Stimulated activated CD8-positive, alpha-beta memory T cell treated with anti-CD3 and anti-CD28 coated beads, Interleukin-4, amount 100 ng/mL, for 48 hours (primary cell): ENCODE measurements at places on chromosomes 16 and 17.

- DNase-seq: peak; percentile 87
These were observed 2.6 kb upstream of the GRIN2C start for GRCh38 chr17:74862108-74862901.

DNA sequence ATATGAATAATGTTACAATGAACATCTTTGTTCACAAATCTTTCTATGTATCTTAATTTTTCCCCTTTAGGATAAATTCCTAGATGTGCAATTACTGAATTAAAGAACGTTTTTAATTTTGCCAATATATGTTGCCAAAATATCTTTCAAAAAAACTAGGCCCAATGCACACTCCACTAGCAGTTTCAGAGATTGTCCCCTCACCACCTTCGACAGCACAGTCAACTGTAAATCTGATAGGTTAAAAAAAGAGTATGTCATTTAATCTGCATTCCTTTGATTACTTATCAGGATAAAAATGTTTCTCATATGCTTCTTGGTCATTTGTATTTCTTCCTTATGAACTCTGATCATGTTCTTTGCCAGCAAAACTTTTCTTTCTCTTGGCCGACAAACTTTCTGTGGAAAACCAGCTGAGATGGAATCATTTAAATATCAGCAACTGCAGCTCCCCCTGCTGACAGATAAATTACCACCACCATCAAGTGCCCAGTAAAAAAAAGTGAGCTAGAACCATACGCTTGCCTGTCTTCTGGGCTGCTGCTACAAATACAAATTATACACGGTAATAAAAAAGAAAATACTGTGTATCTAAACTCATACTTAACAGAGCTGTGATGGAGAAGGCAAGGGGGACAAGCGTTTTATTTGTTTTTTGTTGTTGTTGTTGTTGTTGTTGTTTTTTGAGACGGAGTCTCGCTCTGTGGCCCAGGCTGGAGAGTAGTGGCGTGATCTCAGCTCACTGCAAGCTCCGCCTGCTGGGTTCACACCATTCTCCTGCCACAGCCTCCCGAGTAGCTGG lies 19.6 kb upstream of the KANSL1 start:
- DNase-seq: peak; percentile 60

DNA sequence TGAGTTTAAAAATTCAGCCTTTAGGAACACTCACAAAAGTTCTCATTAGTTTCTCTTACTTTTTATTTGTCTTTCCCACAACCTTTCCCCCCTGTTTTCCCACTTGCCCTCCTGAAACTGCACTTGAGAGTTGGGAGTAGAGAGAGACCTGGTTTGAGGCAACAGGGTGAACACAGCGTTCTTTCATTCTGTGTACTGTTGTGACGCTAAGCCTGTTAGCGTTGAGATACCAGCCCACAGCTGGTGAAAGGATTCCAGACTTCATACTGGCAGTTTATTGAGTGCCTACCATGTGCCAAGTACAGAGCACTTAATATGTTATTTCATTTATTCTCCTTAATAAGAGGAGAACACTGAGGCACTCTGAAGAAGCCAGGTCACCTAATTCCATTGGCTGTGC lies 10.3 kb downstream of the TNRC6C start:
- DNase-seq: no peak

DNA sequence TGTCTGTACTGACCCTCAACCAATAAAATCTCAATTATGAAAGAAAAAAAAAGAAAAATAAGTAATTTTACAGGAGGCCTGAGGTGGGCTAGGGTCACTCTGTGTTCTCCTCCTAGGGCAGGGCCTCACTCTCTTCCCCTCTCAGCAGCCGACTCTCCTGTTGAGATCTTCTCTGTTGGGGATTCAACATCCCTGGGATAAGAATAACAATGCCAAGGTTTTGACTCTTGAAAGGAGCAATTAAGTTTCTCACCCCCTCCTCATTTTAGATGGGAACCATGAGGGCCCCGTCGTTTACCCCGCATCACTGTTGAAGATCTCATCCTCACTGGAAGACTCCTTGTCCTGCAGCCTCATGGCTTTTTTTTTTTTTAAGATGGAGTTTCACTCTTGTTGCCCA lies 21.5 kb upstream of the BRCA1 start:
- no peak for DNase-seq

DNA sequence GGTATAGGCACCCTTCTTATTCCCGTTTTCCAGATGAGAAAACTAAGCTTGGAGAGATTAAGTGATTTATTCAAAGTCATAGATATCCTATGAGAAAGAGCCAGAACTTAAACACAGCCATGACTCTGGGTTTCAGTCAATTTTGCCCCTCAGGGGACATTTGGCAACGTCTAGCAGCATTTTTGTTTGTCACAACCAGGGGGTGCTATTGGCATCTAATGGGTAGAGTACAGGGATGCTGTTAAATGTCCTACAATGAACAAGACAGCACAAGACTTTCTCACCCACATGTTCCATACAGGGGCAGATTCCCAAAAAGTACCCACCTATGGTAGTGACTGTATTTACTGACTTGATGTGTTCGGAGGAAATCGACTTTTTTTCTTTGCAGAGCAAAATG lies 4.8 kb upstream of the SHISA9 start:
- no peak for DNase-seq

DNA sequence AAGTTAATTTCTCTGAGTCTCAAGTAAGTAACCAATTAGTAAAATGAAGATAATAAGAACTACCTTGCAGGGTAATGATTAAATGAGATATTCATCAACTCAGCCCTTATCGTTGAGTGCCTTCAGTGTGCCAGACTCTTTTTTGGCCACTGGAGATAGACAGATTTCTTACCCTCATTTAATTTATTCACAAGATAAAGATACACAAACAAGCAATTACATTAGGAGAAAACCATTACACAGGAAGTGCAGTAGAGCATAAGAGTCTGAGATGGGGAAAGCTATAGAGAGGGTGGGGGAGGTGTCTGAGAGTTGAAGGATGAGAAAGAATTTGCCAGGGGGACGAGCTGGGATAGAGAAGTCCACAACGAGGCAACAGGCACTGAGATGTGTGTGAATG lies 72.5 kb upstream of the BCAR1 start:
- no peak for DNase-seq

DNA sequence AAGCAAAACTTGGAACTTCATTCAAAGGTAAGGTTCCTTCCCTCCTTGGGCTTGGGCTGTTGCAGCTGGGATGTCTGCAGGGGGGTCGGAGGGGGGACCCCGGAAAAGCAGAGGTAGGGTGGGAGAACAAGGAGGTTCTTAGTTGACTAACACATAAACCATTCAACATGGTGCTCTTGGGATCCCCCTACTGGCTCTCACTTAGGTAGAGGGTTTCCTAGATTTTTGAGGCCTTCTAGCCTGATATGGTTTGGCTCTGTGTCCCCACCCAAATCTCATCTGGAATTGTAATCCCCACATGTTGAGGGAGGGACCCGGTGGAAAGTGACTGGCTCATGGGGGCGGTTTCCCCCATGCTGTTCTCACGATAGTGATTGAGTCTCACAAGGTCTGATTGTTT lies 93.9 kb downstream of the RGS9 start:
- no peak for DNase-seq

DNA sequence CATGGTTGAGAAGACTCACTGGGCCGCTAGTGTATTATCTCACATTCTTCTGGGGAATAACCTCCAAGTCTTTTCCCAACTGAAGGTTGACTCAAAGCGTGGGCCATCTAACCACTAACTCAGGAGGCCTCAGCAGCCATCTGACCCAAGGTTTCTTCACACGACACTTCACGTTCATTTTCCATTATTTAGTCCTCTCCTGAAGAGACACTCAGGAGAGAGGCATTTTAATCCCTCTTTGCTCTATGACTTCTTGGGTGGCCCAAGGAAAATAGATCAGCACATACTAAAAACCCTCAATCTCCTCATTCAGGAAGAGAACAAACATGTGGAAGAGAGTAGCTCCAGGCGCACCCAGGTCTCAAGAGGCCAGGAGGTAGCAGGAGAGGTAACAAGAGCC lies 252.8 kb upstream of the FOXF1 start:
- no peak for DNase-seq

GRCh38 chr17:59754552-59754951 lies 47.1 kb downstream of the VMP1 start:
- no peak for DNase-seq

DNA sequence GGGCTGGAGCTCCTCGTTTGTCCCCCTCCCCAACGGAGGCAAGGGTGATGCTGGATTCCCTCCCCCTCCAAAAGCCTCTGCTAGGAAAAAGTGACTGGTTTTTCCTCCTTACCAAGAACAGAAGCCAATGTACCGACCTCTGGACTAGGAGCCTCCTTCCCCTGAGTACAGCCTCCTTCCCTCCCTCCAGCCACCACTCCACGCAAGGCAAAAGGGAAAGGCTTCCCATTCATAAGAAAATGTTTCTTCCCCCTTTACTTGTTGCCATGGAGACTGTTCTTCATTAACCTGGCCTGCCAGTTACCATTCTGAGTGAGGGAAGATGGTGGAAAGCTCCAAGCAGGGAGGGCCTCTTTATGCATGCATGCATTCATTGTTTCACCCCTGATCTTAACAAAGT lies 4.3 kb upstream of the PIMREG start:
- DNase-seq: no peak

- DNase-seq: no peak
These were observed 6.8 kb downstream of the KDM8 start for GRCh38 chr16:27210174-27210573.

DNA sequence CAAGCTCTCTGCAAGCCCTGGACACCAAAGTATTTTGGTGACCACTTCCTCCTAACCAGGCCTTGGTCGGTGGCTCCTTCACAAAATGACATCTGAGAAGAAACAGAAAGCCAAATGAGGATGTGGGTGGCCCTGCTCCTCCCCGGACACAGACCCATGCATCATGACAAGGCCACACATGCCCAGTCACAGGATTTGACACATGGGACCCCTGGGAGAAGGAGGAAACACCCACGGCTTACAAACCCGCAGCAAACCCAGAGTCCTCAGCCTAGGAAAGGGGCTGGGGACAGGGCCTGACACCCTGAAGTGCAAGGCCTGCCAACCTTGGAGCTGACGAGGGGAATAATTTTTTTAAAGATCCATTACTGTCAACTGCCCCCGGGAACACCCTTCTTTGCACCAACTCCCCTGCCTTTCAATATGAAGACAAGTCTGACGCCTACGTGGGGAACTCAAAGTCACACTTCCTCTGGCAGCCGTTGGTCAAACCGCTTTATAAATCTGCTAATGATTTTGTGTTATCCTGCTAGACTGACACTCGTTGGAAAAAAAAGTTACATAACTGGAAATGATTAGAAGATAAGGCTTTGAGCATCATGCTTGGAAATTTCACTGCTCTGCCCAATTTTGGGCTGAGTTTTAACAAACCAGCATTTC lies 41.3 kb downstream of the GAS7 start:
- no peak for DNase-seq

DNA sequence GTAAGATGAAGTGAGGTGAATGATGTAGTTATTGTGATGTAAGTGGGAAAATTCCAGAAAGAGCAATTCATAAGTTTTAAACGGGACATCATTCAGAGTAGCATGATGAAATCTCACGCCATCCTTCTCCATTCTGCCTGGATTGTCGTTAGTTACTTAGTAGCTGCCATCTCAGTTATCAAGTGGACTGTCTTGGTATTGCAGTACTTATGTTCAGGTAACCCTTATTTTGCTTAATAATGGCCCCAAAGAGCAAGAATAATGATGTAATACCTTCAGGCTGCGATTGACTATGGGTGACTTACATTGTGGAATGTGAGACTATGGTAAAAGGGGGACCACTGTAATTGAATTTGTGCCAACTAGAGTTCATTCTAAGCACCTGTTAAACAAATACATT lies 234.1 kb upstream of the TOM1L1 start:
- DNase-seq: no peak

GRCh38 chr16:67399749-67400704 lies 6.7 kb upstream of the TPPP3 start:
- no peak for DNase-seq

- no peak for DNase-seq
These were observed 176.0 kb upstream of the RPL38 start for GRCh38 chr17:74027444-74027843.

- DNase-seq: no peak
These were observed 37.0 kb upstream of the ARHGAP17 start for GRCh38 chr16:25052151-25052511.

DNA sequence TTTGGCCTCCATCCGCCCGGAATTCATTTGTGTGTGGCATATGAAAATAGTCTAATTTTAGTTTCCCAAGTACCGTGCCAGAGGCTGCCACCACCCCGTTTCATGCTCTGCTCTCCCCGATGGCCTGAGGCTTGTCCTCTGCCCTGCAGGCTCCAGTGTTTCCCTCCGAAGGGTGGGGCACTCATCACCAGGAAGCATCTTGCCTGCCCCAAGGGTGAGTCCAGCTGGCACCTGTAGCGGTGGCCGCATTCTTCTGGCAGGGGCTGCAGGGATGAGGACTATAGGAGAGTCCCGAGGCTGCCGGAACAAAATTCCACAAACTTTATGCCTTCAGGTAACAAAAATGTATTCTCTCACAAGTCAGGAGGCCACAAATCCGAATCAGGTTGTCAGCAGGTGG lies 23.1 kb upstream of the CMIP start:
- no peak for DNase-seq

DNA sequence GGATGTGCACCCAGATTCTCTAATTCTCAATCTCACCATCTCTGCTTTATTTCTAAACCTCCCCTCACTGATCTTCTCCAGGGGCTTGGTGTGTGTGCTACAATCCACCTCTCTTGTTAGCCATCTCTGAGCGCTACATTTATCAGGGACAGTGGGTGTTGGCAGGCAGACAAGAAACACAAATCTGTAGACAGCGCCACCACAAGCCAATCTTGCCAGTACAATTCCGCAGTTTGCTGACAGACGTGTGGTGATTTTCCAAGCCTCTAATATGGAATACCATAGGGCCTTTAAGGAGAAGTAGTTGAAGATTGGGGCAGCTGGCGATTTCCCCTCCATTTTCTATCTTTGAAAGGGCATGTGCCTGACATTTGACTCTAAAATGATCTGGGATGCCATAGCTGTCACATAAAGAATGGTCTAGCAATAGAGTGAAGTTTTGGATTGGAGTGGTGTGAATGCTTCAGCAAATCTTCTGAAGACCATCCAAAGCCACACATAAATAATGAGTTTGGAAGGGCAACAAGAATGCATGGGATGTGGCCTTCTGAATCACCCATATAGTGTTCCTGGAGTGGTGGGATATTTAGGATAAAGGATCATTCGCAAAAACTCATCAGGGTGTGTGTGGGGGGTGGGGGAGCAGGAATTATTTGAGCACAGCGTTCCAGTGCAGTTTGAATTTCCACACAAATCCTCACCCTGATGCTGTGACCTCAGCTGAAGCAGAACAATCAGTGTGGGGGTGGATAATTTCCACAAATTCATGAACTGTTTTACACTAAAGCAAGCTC lies 12.0 kb upstream of the ANKFN1 start:
- no peak for DNase-seq

- DNase-seq: peak; percentile 73
These were observed at the start of gene TMC6 for GRCh38 chr17:78128551-78129350. Gene TMC6 (minus strand): TSS chr17:78128755. CDS start chr17:78126832, 1,923 bp downstream.

GRCh38 chr17:27582696-27583095 lies 48.3 kb upstream of the LGALS9 start:
- DNase-seq: no peak

DNA sequence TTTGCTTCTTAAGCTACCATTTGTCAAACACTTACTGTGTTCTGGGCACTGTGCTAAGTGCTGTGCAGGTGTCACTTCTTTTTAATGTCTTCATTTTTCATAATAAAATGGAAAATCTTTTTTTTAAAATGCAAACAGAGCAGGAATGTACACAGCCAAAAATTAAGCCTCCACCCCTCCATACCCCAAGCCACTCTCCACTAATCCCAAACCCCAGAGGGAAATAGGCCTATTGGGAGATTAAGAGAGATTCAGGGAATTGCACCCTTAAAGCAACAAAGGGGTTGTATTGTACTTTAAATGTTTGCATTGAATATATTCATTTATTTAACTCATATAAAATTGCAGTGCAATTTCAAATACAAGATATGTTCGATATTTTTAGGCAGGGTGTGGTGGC lies 28.6 kb upstream of the GAN start:
- no peak for DNase-seq
